Activated T-cell treated with anti-CD3 and anti-CD28 coated beads, Interleukin-2, amount 50 U/mL, for 72 hours (primary cell): ENCODE measurements at places on chromosomes 11 and 22. TPM values are rescaled to one million over a fixed set of nuclear protein-coding genes. Genes with fewer than 3 reads are reported as not detected.

GRCh38 chr11:44743959-44744557 is 17.3 kb downstream of the TSPAN18 start:
- no peak for DNase-seq
- H3K4me3 ChIP-seq, result no peak overlapping the region
- no peak overlapping the region for H3K27ac ChIP-seq
- peaks cover 19% of the 10 kb centered on the region for H3K4me1 ChIP-seq
- H3K36me3 ChIP-seq, result no peaks in the 10 kb centered on the region
- no peaks in the 10 kb centered on the region for H3K27me3 ChIP-seq

DNA sequence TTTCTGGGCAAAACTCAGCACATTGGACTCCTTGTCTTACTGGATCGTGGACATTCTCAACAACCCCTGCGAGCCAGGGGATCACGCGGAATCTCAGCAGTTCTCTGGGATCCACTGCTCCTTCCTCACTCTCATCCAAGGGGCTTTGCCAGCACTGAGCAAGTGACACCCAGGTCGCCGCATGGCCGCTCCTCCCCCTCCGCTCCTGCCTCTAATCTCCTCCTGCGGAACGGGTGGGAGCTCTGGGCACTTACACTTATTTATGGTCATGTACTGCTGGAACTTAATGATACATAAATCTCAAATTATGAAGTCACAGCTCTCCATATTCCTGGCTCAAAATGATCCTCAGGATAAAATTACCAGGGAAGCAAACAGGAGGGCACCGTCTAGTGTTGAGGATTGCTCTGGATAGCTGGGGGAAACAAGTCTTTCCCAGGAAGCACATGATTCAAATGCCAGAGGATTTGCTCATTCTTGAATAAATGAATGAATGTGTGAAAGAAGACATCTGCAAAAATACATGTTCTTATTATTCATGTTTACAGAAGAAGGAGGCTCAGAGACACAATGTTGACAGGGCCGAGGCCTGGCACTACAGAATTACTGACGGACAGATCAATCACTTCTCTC is 1077.3 kb downstream of the TBC1D22A start:
- DNase-seq, result no peak
- no peaks in the 10 kb centered on the region for H3K36me3 ChIP-seq
- H3K27ac ChIP-seq, result no peak overlapping the region

MS4A12 gene
- not detected for total RNA-seq

DNA sequence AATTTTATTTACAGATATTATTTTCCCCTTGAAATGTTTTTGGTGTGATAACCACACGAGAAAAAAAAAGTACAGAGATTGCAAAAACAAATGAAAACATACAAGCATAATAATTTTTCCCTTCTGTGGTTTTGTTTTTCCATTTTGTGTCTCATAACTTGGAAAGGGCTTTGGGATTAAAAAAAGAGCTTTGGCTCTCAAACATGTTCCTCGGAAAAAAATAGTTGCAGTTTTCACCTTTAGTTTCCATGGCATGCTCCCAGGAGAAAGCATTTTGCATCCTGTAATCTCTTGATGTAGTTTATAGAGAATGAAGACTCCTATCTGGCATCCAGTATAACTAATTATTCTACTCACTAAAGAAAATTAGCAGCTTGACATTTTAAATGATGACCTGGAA is 362.1 kb upstream of the PDGFD start:
- no peak overlapping the region for H3K4me3 ChIP-seq
- H3K27me3 ChIP-seq, result no peaks in the 10 kb centered on the region
- no peak overlapping the region for H3K27ac ChIP-seq
- no peaks in the 10 kb centered on the region for H3K4me1 ChIP-seq

DNA sequence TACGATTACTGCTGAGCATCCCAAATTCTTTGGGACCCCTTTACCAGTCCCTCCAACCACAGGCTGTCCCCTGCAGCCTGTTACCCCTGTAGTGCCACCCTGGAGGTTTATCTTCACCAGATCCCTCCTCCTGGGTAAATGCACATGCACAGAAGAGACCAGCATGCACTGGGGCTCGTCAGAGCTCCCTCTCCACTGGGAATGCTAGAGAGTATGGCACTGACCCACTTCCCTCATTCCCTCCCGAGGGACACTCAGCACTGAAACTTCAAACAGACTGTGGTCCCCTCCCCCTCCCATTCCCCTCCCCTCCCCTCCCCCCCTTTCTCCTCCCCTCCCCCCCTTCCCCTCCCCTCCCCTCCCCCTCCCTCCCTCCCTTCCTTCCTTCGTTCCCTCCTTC is 49.1 kb downstream of the C11orf91 start:
- no peak overlapping the region for H3K4me3 ChIP-seq
- DNase-seq, result no peak
- no peak overlapping the region for H3K27ac ChIP-seq
- H3K27me3 ChIP-seq, result peaks cover 40% of the 10 kb centered on the region
- H3K4me1 ChIP-seq, result no peaks in the 10 kb centered on the region

TMPRSS5 gene
- 0.51 TPM for total RNA-seq

- peaks cover 2% of the 10 kb centered on the region for H3K36me3 ChIP-seq
- H3K27ac ChIP-seq, result no peak overlapping the region
- H3K27me3 ChIP-seq, result no peaks in the 10 kb centered on the region
- H3K4me1 ChIP-seq, result no peaks in the 10 kb centered on the region
- no peak overlapping the region for H3K4me3 ChIP-seq
- no peak for DNase-seq
Observed at GRCh38 chr11:80505771-80506170, 1064.9 kb upstream of the TENM4 start.

DNA sequence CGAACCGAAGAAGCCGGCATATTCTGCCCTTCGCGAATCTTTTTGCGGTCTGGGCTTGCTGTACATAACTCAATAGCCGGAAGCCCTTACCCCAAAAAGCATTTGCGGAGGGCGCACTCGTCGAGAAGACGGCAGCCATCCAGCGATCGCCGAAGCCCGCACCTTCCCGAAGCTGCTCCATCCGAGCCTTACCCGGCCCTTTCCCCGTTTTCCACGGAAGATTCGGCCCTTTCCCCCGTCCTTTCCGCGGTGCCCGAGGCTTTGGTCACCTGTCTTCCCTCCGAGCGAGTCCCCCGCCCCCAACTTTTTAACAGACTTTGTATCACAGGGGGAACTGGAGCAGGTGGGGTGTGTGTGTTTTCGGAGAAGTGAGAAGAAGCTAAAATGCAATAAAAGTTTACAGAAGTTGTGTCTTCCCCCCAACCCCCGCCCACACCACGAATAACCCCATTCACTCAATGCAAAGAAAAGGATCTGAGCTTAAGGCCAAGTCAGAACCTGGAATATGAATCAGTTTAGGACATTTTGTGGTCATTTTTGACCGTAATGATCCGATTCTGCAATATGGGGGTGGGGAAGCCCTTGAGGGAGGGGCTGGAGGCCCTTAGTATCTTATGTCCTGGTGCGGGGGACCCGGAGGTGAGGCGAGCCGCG is 99.0 kb upstream of the HSD17B12 start:
- H3K27me3 ChIP-seq, result peaks cover 90% of the 10 kb centered on the region
- peak overlapping the region; percentile 91 for H3K4me3 ChIP-seq
- peaks cover 32% of the 10 kb centered on the region for H3K4me1 ChIP-seq
- DNase-seq, result no peak

GRCh38 chr11:27679136-27680015 is 20.9 kb downstream of the BDNF start:
- H3K27ac ChIP-seq, result no peak overlapping the region
- no peaks in the 10 kb centered on the region for H3K27me3 ChIP-seq
- no peaks in the 10 kb centered on the region for H3K4me1 ChIP-seq
- no peak overlapping the region for H3K4me3 ChIP-seq
- no peak for DNase-seq

WT1 gene
- not detected for total RNA-seq

DNA sequence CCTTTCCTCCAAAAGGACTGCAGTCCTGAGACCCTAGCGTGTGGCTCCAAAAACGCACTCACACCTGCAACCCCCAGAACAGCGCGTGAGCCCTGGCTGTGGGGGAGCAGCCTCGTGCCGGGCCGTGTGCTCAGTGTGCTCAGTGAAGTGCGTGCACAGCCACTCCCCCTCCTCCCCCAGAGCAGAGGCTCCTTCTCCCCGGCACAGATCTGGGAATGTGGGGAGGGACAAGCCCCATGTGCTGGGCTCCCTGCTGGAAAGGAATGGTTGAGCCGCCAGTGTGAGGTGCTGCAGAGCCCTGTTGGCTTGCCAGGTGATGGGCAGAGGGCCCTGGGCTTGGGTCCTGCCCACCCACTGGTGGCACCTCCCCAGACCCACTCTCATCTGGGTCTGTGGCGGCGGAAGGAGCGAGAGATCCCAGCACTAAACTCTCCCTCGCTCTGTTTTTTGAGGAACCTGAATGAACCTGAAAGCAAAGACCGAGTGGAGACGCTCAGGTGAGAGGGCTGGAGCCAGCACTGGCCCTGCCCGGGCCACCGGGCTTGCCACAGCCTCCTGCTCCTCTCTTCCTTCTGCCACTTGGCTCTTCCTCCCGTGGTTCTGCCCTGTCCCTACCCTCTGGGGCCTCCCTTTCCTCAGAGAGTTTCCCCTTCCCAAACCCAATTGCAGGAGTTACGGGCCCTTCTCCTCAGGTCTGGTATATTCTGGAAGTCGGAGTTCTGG is 9.0 kb downstream of the RCOR2 start:
- no peak for DNase-seq
- no peaks in the 10 kb centered on the region for H3K27me3 ChIP-seq
- no peak overlapping the region for H3K4me3 ChIP-seq
- no peaks in the 10 kb centered on the region for H3K4me1 ChIP-seq

DNA sequence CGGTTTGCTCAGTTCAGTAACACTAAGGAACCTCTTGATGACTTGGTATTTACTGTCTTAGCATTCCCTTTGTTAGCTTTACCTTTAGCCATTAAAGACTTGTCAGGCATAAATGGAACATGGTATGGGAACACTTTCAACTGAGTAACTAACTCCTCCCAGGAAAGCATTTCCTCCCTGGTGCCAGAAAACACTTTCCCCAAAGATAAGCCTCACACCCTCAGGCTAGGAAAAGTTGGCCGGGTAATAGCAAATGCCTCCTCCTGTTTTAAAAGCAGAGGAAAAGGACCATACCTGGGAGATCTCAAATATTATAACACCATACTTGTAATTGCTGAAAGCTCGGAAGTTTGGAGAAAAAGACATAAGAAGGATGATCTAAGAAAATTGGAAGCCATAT is 12.0 kb downstream of the KCNJ11 start:
- no peaks in the 10 kb centered on the region for H3K27me3 ChIP-seq
- DNase-seq, result no peak
- no peak overlapping the region for H3K27ac ChIP-seq

DNA sequence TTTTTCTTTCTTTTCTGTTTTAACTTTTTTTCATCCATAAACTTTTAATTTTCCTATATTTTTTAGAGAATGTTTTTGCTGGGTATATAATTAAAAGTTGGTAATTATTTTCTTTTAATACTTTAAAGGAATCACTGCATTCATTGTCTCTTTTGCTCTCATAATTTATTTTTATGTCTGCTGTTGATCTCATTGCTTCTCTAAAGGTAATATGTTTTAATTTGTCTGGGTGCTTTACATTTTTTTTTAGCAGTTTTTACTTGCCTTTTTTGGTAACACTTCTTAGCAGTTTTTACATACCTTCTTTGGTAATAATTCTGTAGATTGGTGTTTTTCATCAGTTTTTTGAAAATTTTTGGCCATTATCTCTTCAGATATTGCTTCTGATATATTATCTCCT is 89.4 kb upstream of the BMAL1 start:
- DNase-seq, result no peak
- H3K36me3 ChIP-seq, result peaks cover 8% of the 10 kb centered on the region
- peaks cover 6% of the 10 kb centered on the region for H3K27me3 ChIP-seq
- no peak overlapping the region for H3K27ac ChIP-seq

BIRC3 gene
- 123 TPM for total RNA-seq

DNA sequence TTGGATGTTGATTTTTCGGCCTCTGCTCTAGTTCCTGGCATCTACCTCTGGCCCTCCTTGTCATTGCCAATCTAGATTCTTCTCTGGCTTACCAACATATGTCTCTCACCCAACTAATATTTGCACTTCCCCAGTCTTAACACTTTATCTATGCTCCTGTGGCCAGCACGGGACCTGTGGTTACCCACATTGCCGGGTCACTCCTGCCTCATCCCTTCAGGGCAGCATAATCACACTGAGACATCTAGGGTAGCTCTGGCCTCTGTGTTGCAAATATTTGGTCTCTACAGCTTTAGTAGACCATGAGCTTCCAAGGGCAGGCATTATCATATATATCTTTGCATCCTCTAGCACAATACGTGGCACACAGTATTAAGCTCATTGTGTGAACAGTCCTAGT is 182.0 kb upstream of the ARHGAP20 start:
- H3K4me1 ChIP-seq, result no peaks in the 10 kb centered on the region
- no peak overlapping the region for H3K27ac ChIP-seq
- no peak for DNase-seq
- no peak overlapping the region for H3K4me3 ChIP-seq
- no peaks in the 10 kb centered on the region for H3K36me3 ChIP-seq
- H3K27me3 ChIP-seq, result peaks cover under 1% of the 10 kb centered on the region

DNA sequence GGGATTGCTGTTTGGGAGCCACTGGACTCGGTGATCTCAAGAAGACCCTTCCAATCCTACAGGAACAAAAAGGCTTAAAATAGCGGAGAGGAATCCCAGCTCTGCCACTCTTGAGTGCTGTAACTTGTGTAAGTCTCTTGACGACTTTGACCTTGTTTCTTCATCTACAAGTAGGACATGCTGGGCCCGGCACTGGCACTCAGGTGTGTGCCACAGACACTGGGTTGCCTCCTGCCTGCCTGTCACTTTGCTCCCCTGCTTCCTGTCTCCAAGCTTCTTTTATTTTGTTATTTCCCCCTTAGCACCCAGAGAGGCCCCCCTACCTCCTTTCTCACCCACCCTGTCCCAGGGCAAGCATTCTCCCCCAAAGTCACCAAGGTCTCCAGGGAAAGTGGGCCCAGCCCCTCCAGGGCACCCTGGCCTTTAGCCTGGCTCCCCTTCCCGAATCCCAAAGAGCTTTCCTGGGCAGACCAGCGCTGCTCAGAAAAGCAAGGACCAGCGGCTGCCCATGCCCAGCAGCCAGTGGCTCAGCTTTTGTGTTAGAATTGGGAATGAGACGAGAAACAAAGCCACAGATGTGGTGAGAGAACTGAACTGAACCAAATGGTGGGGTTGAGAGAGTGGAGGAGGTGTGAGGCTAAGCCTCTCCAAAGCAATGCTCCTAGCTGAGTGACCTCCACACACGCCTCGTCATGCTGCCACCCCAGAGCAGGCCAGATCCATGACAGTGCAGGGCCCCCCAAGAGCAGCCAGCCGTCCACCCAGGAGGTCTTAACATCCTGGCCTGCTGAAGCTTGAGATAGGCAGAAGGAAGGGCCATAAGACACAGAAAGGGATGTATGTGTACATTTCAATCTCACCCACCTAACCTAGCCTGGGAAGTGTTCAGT is 4.5 kb downstream of the TRIM29 start:
- H3K27me3 ChIP-seq, result no peaks in the 10 kb centered on the region
- no peak overlapping the region for H3K27ac ChIP-seq
- no peaks in the 10 kb centered on the region for H3K4me1 ChIP-seq
- no peaks in the 10 kb centered on the region for H3K36me3 ChIP-seq

FAM118B gene
- total RNA-seq, result 11.1 TPM
